Posterior vena cava (tissue), 2 donors: ENCODE measurements at places on chromosomes 5 and 9. TPM values are rescaled to one million over a fixed set of nuclear protein-coding genes. Genes with fewer than 3 reads are reported as not detected.

DNA sequence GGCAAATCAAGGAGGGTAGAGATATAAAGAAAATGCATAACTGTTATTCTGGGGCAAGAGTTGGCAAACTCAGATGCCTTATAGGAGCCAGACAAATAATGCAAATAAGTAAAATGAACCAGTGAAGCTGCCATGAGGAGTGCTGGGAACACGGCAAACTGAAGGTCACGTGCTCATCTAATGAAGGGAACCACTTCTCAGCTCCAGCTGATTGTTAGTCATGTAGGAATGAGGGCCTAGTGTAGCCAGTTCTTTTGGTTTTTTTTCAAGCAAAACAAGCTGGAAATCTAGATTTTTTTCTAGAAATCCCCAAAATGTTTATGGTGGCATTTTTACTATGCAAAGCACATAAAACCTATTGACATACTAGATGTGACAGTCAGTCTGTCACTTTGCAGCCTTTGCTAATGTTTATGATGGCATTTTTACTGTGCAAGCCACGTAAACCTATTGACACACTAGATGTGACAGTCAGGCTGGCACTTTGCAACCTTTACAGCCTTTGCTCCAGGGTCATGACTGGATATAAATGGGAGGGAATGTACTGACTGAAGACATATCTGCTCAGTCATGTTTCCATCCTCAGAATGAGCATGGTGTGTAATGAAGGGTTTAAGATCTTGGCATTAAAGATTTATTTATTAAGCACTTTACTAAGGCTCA, 39.4 kb downstream of the RUSC2 start:
- no peak for DNase-seq

Gene RANBP17
- total RNA-seq = 21.7 TPM

- DNase-seq = no peak
These were observed 164.8 kb downstream of the HSD17B3 start for GRCh38 chr9:96136992-96137670.

GRCh38 chr9:74838351-74838750, 49.4 kb downstream of the TRPM6 start:
- no peak for DNase-seq

DNA sequence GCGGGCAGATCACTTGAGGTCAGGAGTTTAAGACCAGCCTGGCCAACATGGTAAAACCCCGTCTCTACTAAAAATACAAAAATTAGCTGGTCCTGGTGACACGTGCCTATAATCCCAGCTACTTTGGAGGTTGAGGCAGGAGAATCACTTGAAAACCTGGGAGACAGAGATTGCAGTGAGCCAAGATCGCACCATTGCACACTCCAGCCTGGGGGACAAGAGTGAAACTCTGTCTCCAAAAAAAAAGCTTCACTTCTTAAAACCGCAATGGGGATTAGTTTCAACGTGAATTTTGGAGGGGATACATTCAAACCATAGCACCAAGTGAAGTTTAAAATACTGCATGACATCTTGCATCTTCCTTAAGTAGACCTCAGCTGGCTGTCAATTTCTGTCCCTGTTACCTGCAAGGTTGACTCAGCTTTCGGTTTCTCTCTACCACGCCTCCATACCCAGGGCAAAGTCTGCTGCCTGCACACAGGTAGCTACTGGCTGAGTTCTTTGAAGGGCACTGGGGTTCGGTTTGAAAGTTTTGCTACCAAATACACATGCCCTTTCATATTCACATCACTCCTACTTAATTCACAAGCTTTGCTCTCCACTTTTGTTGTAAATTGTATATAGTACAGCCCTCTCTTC, 69.3 kb downstream of the KIAA1958 start:
- no peak for DNase-seq

GRCh38 chr5:65190328-65191053, 291.2 kb downstream of the ADAMTS6 start:
- no peak for DNase-seq

Gene MEF2C
- total RNA-seq = 94.1 TPM

- no peak for DNase-seq
These were observed 84.8 kb downstream of the TLE1 start for GRCh38 chr9:81604306-81605169.
